ENCODE measurements at places on chromosomes 1 and 21.
A peak's percentile ranks its signal among the peaks of the same experiment; 100 is the strongest.

DNA sequence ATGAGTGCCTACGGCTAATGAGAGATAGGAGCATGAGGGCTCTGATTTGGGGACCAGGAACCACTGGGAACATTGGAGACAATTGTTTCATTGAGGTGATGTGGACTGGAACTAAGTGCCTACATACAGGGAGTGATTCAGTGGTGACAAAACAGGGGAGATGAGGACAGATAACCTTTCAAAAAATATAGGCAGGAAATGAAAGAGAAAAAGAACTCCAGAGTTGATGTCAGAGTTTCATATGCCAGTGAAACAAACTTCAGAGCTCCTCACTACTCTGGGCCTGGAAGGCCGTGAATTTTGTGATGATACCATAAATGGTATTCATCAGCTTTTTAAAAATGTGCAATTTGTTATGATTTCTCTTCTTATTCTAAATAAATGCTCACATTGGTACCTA, 39.3 kb downstream of the FASLG start:
- peak; percentile 39 for DNase-seq

DNA sequence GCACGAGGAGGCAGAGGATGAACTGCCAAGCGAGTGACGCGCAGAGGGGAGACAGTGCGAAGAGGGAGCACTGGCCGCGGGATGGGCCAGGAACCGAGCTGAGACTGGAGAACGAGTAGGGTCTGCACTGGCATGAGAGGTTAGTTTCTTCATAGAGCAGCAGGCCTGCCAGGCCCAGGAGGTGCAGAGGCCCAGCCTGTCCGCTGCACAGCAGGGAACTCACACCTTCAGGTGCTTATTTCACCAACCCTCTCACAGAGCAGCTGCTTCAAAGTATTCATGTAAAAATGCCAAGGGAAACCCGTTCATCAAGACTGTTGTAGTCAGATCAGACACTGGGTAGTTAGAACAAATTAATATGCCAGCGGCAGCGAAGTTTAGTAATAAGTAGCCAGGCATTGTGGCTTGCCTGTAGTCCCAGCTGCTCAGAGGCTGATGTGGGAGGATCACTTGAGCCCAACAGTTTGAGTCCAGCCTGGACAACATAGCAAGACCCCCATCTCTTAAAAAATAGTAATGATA, 144.5 kb downstream of the SLC45A1 start:
- peak; percentile 66 for DNase-seq

- DNase-seq: no peak
These were observed 27.4 kb downstream of the POFUT2 start for GRCh38 chr21:45260191-45260825.

GRCh38 chr1:193806079-193807048, 620.0 kb upstream of the B3GALT2 start:
- DNase-seq: no peak

- no peak for DNase-seq
These were observed 1424.2 kb downstream of the MRPL39 start for GRCh38 chr21:24183077-24183476.

GRCh38 chr1:226223157-226223785, at the start of gene MIXL1:
Gene MIXL1, plus strand, starts transcription at chr1:226223664. Its CDS starts 18 bp downstream, at chr1:226223682.
- no peak for DNase-seq

DNA sequence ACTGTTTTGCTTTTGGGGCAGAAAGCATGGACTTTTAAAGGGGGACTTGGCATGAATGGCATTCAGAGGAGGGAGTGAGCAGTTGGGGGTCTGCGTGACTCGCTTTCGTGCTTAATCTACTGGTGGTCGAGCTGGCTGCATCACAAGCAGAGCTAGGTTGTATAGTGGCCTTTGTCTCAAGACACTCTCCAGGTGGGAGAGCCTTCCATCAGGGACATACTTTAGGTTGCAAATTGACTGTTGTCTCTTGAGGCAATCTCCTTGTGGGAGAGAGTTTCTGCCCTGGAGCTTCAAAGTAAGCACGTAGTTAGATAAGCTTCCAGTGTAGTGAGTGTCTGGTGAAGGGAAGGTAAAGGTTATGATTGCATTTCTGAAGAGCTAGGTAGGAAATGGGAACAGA, 93.9 kb downstream of the C1orf21 start:
- DNase-seq: no peak

- DNase-seq: peak; percentile 70
These were observed 122.8 kb upstream of the USP24 start for GRCh38 chr1:55337801-55338447.

DNA sequence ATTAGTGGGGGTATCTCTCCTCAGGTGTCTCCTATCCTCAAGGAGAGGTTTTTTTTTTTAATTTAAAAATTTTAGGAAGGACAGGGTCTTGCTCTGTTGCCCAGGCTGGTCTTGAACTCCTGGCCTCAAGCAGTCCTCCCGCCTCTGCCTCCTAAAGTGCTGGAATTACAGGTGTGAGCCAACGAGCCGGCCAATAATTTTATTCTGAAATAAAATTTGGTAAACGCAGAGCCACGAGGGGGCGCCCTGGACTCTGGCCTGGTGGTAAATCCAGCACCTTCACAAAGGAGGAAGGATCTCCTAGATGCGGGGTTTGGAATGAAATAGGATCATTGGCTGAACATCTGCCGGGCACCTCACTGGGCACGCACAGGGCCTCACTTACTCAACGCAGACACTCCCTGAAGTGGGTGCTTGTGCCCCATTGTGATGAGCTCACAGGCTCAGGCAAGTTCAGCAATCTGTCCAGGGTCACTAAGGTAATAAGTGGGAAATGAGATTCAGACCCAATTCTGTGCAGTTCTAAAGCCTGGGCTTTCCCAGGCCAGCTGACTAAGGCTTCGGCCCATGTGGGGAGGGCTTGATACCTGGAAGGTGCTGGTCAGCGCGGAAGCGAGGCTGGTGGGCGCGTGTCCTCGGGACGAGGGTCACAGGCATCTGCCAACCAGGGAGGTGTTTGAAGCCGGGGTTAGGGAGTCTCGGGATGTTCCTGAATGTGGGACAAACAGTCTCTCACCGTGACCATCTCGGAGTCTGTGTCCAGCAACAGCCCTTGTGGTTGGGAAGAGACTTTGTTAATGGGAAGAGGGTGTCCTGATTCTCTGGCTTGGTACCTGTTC, 32.7 kb upstream of the ETV3 start:
- peak; percentile 1 for DNase-seq

DNA sequence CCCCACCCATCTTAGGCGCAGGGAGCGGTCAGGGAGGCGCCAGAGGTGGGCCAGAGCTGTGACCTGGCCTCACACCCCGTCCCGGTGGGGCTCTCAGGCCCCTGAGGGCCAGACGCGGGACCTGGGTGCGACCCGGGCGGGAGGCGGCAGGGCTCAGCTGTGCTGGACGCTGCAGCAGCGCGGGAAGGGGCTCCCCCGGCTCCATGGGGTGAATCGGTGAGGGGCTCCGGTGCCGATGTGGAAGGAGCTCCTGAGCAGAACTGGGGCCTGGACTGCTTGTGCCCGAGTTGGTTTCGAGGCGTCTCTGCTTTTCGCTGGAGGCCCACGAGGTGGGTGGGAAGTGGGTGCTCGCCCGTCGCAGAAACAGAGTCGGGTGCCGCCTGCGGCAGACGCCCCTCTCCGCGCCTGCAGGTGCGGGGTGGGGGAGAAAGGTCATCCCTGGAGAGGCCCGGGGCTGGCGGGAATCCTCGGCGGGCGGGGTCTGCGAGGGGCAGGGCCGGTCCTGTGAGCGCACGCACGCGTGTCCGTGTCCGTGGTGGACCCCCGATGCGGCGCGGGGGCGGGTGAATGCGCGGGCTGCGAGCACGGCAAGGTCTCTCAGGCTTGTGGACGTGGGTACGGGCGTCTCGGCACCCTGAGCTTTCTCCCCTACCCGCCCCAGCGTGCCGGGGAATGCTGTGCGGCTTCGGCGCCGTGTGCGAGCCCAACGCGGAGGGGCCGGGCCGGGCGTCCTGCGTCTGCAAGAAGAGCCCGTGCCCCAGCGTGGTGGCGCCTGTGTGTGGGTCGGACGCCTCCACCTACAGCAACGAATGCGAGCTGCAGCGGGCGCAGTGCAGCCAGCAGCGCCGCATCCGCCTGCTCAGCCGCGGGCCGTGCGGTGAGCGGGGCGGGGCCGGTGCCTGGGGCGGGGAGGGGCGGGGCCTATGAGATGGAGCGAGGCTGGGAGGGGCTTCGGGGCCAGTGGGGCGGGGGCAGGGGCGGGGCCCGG, 20.4 kb downstream of the AGRN start:
- DNase-seq: peak; percentile 52

DNA sequence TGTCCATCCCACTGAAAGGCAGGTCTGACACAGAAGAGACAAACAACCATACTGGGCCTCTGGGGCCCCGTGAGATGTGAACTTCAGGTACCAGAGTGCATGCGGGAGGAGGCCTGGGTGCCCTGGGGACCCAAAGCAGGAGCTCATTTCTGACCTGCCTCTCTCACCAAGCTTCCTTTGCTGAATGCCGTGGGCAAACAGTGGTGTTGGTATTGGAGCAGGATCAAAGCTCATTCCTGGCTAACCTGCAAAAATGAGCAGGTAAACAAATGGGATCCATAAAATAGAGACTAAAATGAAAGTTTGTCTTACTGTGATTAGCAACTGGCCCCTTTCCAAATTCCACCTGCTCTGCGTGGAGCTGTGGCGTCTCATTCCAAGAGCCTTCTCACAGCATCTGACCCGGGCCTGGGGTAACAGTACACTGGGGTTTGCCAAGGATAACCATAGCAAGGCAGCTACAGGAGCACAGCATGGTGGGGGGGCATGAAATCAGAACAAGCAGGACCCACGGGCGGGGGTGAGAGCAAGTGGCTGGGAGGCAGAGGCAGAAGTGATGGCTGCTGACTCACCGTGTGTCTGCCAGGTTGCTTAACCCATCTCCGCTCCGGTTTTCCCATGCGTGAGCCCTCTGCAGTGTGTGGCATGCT, 103.6 kb downstream of the KIF26B start:
- DNase-seq: peak; percentile 94

DNA sequence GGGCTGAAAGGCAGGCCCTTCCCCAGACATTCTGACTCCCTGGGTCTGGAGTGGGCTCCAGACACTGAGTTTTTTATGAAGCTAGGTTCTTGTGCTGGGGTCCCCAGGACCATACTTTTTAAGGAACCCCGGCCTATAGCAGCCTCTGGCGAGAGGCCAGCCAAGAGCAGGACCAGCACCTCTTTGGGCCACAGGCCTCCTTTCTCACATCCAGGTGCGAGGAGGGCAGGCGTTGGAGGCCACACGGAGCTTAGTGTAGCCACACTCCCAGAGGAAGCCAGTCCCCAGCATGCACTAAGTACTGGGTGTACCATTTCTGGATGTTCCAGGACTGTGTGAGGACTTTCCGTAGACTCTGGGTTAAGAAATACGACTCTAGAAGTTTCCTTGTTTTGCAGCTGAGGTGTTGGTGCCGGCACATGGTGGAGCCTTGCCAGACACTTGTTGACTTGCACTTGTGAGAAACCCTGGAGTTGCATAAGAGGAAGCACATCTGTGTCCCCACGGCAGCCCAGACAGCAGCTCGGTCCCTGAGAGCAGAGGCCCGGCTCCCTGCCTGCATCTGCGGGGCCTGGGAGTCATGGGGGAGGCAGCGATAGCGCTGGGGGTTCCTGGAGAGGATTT, 122.2 kb upstream of the VAMP3 start:
- DNase-seq: peak; percentile 40

DNA sequence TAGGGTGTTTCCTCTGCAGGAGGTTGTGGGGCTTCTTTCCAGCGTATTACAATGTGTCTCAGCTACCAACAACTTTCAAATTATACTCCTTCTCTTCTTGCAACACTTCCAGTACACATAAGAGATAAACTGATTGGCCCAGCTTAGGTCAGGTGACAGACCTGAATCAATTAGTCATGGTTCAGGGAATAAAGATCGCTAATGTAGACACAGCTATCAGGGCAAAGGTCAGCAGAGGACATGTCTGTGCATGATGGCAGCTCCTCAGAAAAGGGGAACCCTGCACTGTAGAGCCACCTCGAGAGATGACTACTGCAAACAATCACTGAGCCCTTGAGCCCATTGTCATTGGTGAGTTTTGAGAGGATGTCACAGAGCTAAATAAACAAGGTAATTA, 36.8 kb upstream of the PKN2 start:
- peak; percentile 19 for DNase-seq

- DNase-seq: no peak
These were observed 145.4 kb downstream of the ZC3H11B start for GRCh38 chr1:219467524-219467923.

GRCh38 chr1:16630661-16631247, 17.4 kb upstream of the NBPF1 start:
- DNase-seq: no peak

GRCh38 chr1:236154671-236155398, 12.5 kb downstream of the GPR137B start:
- DNase-seq: peak; percentile 63

- no peak for DNase-seq
These were observed 173.1 kb downstream of the KIF26B start for GRCh38 chr1:245327842-245328241.

DNA sequence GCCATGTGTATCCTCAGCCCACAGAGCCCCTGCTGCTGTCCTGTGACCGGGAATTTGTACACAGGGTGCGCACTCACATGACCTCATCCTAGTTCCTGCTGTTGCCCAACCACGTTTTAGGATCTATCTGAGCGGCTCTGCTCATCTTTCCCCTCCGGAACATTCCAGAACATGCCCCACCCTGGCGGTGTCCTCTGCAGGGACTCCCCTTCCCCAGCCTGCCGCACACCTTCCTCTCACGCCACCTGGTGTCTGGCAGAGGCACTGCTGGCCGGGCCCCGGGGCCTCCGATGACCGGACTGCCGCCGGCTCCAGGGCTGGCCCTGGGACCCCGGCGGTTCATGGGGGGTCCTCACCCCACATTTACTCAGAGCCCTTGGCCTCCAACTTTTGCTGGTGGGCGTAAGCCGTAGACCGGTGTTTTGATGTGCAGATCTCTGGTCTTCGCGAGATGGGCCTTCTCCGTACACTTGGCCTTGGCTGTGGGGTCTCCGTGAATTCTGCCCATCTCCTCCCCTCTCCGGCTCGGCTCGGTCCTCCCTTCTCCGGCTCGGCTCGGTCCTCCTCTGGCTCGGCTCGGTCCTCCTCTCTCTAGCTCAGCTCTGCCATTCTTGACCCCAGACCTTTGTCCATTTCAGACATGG, 29.5 kb downstream of the ARHGEF16 start:
- DNase-seq: peak; percentile 3

- no peak for DNase-seq
These were observed 21.2 kb upstream of the ELK4 start for GRCh38 chr1:205652984-205653383.

DNA sequence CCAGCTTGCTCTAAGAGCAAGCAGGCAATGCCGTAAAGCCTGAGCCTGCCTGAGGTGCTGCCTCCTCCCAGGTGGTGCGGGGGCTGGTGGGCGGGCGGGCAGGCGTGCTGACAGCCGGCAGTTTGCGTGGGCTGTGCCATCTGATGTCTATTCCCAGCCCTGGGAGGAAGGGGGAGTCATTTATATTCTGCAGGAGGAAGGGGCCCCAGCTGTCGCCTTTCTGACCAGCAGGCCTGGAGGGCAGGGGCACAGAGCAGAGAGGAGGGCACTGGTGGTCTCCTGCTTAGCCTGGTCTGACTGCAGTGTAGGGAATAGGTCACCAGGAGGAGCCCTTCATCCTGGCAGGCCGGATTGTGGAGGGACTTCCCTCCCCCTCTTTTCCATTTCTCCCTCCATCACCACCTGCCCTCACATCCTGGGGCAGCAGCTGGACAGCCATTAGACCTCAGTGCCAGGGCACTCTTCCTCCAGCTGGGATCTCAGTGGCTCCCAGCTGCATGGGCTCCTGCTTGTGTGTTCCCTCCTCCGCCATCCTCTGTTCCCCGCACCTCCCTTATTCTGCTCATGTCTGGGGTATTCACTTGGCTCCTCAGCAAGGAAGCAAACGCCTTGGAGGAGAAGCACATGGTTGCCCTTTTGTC, 4.4 kb downstream of the CYB561D1 start:
- DNase-seq: no peak

- DNase-seq: peak; percentile 61
These were observed 21.0 kb downstream of the JUN start for GRCh38 chr1:58762806-58763205.

Measured in renal cortical epithelial cell (primary cell).